ENCODE measurements at places on chromosomes 16 and 17. TPM values are rescaled to one million over a fixed set of nuclear protein-coding genes. Genes with fewer than 3 reads are reported as not detected.
A peak's percentile ranks its signal among the peaks of the same experiment; 100 is the strongest.

DNA sequence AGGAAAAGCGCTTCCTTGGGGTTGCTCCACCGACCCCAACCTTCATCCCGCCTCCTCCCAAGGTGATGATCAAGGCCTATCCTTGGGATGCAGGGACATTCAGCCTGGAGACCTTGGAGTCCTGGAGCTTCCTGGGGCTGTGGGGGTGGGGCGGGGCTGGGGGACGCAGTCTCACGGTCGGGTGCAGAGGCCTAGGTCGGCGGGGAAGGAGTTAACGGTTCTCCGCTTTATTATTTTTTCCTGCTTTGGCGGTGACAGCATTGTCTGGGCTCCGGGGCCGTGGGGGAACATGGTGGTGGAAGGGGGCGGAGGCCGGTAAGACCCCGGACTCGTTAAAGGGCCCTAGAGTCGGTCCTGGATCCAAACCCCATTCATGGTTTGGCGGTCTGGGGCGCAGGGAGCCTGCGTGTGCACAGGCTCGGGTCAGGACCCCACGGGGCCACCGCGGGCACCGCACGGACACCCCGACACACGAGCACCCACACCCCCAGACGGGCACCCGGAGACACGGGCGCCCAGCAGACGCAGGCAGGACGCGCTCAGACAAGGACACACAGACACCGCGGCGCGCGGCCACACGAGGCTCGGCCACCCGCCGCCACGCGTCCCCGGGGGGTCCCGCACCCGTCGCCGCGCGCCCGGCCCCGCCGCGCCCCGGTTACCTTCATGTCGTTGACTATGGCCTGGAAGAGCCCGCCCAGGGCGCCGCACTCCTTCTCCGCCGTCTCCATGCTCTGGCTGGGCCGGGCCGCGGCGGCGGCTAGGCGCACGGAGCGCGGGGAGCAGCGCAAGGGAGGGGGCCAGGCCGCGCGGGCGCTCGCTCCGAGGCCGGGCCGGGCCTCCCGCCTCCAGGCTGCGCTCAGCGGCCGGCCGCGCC is 554 bp downstream of the MTSS2 start:
- no peak for DNase-seq

Gene STX4
- total RNA-seq, result 16.1 TPM

Gene HBA2
- total RNA-seq, result not detected

DNA sequence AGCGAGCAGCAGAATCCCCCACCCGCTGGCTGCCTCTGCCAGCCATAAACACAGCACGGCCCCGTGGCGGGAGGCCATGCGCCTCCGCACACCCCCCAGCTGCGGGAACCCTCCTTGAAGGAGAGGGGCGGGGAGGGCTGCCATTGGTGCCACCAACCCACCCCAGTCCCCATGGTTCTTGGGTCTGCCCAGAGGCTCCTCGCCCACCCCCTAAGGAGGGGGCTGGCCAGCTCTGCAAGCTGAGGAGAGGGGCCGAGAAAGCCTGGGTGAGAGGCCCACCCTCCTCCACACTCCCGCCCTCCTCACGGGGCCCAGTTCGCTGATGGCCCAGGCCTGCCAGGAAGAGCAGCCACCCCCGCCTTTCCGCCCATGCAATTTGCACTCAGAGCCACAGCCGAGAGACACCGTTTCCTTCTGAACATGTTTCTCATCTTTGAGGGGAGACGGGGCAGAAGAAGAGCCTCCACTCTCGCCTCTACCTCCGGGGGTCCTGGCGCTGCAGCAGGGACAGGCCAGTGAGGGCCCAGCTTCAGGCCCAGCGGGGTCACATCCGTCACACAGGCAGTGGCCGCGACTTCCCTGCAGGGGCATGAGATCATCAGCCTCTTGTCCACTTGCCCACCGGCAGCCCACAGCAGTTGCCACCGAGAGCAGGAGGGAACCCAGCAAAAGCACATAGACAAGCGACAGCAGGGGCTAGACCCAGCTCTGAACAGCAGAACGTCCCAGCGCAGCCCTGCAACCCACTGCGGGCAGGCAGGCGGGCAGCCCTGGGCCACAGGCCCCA is 23.0 kb downstream of the KATNB1 start:
- no peak for DNase-seq

Gene HGS
- 187 TPM for total RNA-seq

Gene CIAPIN1
- total RNA-seq, result 92.5 TPM

DNA sequence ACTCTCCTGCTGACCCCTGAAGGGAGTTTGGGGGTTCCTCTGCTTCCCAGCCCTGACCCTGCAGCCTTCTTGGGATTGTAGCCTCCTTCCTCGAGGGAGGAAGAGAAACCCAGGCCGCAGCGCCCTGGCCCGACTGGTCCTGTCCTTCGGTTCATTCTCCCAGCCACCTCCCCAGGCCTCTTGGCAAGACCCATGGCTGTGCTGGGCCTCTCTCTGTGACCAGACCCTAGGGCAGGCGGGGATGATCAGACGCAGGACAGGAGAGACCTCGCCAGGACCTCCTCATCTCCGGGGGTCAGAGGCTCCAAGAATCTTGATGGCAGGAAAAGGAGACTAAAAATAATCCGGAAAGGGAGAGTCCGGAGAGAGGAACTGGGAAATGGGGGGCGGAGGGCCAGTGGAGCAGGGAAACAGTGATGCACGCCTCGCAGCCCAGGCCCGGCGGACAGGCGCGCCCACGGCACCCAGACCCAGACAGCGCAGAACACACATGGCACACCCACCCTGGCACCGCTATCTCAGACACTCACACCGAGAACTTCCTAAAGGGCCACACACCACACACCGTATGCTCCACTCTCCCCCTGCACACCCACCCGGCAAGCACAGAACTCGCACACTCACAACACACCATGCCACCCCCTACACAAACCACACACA is 1.2 kb downstream of the ARHGEF15 start:
- DNase-seq, result no peak

- DNase-seq, result no peak
These were observed 125.6 kb downstream of the GAS7 start for GRCh38 chr17:10072556-10073425.

DNA sequence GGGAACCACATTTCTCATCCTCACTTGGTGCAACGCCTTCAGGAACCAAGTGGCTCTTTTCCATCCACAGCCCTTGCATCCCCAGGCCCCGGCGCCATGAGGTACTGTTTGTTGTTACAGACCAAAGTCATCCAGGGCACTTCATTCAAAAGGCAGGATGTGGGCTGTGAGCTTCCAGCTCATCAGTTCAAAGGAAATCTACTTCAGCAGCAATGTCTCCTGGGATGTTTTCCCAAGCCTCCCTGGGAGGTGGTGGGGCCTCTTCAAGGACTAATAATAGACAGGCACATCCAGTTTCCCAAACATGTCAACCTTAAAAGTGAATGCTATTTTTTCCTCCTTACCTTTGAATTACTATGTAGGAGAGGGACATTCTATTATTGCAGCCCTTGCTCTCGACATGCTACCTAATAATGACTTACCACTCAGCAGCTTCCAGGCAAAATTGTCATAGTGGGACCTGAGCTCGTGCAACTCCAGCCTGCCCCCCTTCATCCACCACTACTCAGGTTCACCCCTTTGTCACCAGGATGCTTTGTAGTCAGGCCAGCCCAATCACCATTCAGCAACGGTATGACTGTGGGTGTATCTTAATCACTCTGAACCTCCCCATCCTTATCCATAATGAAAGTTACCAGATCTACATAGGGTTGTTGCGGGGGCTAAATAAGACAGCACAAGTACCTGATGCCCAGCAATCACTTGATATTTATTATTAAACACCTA is 1.7 kb upstream of the PRKCB start:
- peak; percentile 68 for DNase-seq

Gene GRAPL
- not detected for total RNA-seq

- DNase-seq, result no peak
These were observed 8.1 kb downstream of the GNA13 start for GRCh38 chr17:65048441-65048840.

DNA sequence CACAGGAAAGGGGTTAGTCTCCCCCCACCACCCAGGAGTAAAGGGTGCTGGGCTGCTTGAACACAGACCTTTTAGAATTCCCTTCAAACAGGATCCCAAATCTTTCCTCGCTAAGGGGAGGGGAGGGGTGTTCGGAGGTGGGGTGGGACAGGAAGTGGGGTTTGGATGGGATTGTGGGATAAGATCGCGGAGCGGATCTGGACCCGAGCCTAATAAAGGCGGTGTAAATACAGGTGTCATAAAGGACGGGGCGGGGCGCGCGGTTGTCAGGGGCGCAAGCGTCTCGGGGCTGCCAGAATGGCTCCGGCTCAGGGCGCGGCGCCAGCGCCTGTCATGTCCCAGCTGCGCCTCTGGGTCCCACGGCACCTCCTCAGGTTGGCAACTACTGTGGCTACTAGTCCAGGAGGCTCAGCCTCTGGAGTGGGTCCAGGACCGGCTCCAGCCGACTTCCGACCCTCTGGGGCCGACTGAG is 59.8 kb upstream of the FBXO47 start:
- DNase-seq, result peak; percentile 44

Gene CFAP97D1
- not detected for total RNA-seq

GRCh38 chr16:81779536-81780320 is 637 bp downstream of the PLCG2 start:
- DNase-seq, result peak; percentile 15

GRCh38 chr16:71467810-71468209 is 5.8 kb upstream of the ZNF23 start:
- DNase-seq, result peak; percentile 8

Gene PPP1R27
- not detected for total RNA-seq
